ENCODE measurements at places on chromosomes 4 and X.

GRCh38 chrX:153884590-153884989 is 1.4 kb downstream of the L1CAM start:
- no peak for DNase-seq

GRCh38 chr4:7182616-7183015 is 9.7 kb upstream of the SORCS2 start:
- DNase-seq, result no peak

DNA sequence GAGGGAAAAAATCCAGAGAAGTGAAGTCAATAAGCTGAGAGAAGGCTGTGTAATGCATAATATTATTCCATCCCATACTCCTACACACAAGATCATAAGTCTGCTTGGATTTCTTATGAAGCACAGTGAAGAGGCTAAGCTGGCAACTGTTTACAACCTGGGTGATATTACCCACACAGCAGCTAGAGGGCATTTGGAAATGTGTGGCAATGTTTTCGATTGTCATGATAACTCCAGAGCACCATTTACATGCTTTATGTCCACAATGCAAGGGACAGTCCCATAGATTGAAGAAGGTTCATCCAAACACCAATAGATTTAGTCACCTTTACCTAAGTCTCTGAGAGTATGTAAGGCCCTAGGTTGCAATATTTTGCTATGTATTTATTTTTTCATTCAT is 412.2 kb downstream of the PPP3CA start:
- DNase-seq, result no peak

DNA sequence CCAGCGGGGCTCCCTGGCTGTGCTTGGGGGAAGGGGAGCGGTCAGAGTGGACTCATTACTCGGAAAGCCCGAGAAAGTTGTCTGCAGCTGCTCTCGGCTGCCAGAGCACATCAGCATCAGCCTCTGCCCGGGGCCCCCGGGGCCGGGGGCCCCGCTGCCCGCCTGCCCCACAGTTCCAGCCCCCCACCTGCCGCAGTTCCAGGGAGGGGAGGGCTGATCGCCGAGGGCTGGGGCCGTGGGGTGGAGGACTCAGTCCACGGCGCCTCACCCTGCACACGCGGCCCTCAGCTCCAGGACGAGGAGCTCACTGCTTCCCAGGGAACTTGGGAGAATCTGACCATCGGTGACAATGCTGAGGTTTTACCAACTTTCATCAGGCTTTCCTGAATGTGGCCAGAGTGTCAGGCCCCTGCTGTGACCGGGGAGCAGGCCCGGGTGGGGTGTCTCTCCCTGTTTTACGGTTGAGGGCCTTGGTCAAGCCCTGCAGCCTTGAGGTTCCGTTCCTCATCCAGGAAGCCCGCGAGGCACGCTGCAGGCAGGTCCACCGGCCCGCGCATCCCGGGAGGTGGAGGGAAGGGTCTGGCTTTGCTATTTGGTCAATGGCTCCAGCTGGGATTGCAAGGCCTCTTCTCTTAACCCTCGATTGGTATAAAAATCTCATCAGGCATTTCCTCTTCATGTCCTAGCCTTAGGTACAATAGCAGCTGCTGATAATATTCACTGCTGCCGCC is 57.2 kb downstream of the CPZ start:
- no peak for DNase-seq

GRCh38 chrX:130119312-130119898 is 9.1 kb upstream of the ELF4 start:
- DNase-seq, result no peak

DNA sequence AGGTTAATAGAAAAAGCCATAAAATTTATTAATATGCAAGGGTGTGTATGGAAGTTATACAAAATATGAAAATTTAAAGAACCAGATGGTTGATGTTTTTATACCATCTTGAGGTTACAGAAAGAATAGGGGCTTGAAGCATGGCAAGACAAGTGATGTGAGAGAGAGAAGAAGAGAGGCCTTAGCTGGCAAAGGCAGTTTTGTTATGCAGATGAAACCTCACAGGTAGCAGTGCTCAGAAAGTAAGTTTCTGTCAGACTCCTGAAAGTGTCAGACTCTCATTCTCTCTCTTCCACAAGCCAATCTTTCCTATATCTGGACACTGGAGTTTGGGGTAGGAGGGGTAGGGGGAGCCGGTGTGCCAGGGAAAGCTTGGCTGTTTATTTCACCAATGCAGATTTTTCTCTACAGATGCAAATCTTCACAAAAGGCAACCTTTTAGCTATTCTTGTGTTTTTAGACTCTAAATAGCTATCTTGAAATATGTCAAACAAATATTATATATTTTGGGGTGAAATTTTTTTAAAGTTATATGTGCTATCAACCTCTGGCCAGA is 124.5 kb downstream of the CFAP299 start:
- no peak for DNase-seq

- no peak for DNase-seq
These were observed 614.8 kb upstream of the FAM241A start for GRCh38 chr4:111530446-111530845.

- no peak for DNase-seq
These were observed 20.7 kb upstream of the SLC25A31 start for GRCh38 chr4:127709456-127709855.

DNA sequence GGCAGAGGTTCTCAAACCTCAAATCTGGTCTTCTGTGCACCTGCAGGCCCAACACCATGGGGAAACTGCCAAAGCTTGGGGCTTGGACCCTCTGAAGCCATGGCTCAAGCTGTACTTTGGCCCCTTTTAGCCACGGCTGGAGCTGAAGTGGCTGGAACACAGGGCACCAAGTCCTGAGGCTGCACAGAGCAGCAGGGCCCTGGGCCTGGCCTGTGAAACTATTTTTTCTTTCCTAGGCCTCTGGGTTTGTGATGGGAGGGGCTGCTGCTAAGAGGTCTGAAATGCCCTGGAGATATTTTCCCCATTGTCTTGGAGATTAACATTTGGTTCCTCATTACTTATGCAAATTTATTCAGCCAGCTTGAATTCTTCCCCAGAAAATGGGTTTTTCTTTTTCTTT is 18.3 kb upstream of the PI4K2B start:
- no peak for DNase-seq

- no peak for DNase-seq
These were observed 37.0 kb downstream of the HTRA3 start for GRCh38 chr4:8306511-8307021.

DNA sequence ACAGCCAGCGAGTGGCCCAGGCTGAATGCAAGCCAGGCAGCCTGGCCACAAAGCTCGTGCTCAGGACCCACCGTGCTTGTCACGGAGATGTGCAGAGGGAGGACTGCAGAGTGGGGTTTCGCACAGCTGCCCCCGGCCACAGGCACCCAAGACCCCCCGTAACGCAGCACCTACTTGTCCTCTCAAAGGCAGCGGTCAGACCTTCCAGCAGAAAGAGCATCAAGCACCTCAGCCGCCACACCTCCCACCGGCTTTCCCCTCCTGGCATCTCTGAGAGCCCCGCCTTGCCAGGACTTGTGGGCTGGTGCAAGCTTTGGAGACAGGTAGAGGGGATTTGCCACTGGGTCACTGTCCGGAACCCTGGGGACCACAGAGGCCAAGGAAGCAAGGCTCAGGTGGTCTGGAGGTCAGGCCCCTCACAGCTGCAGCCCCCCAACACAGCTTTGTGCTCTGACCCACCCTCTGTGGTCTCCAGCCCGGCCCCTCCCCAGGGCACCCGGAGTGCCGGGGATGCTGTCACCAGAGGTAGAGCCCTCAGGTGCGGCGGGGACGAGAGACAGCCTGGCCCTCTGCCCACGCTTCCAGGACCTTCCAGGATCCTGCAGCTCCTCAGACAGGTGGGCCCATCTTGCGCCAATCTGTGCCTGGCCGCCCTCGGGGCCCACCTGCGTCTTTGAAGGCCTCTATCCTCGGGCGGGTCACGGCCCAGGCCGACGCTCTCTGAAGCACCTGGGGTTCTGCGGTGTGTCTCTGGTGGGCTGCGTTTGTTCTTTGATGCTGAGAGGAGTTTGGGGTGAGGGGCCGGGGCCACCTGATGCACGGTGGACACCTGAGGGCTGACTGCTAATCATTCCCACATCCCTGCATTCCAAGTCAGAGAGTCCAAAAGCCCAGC is 34.4 kb upstream of the HMX1 start:
- no peak for DNase-seq

DNA sequence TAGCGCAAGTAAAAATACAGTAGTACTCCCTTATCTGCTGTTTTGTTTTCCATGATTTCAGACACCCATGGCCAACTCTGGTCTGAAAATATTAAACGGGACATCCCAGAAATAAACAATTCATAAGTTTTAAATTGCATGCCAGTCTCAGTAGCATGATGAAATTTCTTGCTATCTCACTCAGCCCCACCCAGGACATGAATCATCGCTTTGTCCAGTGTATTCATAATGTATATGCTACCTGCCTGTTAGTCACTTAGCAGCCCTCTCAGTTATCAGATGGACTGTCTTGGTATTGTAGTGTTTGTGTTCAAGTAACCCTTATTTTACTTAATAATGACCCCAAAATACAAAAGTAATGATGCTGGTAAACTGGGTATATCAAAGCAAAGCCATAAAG is 158.2 kb upstream of the DDIT4L start:
- DNase-seq, result no peak

DNA sequence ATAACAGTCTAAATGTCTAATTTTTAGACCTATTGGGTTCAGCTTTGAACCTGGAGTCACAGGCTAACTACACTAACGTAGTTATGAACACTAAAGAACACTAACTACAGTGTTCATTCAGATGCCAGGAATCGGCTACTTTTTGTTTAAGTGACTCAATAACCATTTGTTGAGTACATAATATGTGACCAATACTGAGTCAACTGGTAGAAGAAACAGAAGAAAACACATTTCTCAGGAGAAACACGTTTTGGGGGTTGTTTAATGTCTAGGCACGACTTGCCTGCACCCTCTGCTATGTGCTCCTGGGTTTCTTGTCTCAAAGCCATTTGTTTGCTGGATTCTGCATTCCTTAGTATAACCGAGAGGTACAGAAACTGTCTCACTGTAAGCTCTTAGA is 18.6 kb upstream of the CLNK start:
- no peak for DNase-seq

DNA sequence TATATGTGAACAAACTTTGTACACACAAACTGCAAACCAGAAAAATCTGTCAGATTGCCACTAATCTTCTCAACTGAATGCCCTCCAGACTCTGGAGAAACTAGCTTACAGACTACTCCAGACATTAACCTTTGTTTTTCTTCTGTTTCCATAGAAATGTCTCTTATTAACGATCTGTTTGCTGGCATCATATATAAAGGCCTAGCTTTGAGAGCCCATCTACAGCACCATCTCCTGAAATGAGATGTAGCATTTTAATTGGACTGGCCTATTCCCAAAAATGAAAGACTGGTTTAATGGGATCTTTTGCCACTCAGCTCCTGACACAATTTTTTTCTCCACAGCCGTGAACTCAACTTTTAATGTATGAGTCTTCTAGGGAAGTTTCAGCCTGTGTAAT is 266.0 kb upstream of the IL1RAPL1 start:
- DNase-seq, result no peak

DNA sequence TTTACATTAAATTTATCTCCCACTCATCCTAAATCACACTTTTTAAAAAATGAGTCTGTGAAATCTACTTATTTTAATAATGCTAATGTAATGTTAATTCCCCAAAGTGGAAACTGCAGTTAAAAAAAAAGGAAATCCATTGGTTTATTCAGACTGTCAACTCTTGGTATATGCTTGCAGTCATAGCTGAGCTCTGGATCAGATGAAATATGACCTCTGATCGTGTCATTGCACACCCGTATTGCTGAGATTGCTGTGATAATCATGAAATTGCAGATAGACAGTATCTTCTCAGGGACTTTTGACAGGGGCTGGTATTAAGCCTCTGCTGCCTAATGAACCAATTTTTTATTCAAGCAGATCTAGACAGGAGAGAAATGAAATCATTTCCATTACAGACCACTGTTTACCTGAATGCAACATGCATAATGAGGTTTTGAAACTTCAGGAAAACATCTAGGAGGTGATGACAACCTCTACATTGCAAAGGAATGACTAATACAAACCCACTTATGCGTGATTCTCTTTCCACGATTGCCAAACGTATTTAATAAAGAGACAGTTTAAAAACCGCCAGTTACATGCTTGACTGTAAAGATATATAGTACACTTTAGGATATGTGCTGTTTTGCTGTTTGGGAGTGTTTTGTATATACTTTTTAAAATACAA is 138.3 kb upstream of the PUDP start:
- DNase-seq, result no peak

DNA sequence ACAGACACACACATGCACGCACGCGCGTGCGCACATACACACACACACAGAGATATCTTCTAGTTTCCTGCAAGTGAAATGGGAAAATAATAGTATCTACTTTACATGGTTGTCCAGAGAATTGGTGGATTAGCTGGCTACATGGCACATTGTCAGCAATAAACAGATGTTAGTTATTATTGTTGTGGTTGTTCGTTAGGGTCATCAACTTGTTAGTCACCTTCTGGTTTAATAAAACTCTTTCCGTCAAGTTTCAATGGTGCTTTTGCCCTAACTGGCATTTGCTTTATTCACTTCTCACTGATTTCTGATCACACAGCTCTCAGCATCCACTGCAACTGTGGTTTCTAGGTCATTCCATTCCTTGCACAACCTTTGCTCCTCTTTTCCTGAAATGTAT is 25.4 kb upstream of the RASL11B start:
- no peak for DNase-seq

DNA sequence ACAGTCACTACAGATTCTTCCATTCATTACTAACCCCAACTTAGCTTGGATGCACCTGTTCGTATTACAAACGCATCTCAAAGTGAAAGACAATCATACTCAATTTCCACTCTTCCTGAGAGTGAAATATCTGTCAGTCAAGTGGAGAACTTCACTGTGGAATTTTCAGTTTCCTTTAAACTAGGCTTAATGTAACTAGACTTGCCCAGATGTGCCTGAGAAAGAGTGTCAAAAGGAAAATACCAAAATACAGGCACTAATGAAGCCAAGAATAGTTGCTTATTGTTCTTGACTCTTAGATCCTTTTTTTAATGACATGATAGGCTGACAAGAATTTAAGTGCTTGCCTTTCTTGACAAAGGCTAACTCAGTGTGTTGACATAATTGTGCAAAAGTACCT is 72.4 kb upstream of the NR3C2 start:
- no peak for DNase-seq

GRCh38 chr4:55175779-55176231 is 50.4 kb upstream of the KDR start:
- DNase-seq, result no peak

GRCh38 chr4:142563682-142564291 is 282.3 kb downstream of the INPP4B start:
- DNase-seq, result no peak

DNA sequence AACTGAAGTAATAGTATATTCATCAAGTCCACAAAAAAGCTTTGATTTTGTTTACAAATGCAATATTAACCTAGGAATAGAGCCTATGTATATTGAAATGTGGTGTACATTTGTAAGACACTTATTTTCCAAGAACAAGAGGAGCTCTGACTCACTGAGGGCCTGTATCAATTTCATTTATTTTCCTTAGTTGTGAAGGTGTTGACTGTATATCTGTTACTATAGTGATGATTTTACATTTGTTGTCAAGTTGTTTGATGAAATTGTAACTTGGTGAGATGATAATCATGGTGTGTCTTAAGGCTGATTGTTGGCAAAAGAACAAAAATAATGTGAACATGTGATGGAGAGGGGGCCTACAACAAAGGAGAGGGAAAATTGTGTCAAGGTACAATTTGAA is 274.9 kb upstream of the TEX13A start:
- no peak for DNase-seq

GRCh38 chr4:3310301-3311094 is 17.7 kb downstream of the RGS12 start:
- DNase-seq, result no peak

- DNase-seq, result no peak
These were observed 116.2 kb upstream of the KIT start for GRCh38 chr4:54541426-54542118.

GRCh38 chr4:61447918-61448317 is 247.8 kb downstream of the ADGRL3 start:
- no peak for DNase-seq
